ENCODE measurements at places on chromosomes 1 and 21.

DNA sequence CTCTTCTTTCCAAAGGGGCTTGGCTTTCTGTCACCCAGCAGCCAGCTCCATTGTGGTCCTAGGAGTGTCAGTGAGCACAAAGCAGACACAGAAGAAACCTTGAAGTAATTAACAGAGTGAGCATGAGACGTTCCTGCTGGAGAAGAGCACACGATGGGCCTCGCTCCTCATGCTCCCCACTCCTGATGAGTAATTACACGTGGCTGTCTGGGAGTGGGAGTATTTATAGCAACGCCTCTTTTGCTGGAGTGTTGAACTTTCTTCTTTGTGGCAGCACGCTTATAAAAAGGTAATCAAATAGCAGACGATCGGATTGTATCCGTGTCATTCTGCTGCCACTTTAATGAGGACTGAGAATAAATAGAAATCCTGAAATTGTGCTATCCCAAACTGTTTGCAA lies 185.8 kb downstream of the CAMTA1 start:
- peak; percentile 61 for DNase-seq

- DNase-seq = no peak
Measured at GRCh38 chr1:81803431-81804110, 2.8 kb downstream of the ADGRL2 start.

DNA sequence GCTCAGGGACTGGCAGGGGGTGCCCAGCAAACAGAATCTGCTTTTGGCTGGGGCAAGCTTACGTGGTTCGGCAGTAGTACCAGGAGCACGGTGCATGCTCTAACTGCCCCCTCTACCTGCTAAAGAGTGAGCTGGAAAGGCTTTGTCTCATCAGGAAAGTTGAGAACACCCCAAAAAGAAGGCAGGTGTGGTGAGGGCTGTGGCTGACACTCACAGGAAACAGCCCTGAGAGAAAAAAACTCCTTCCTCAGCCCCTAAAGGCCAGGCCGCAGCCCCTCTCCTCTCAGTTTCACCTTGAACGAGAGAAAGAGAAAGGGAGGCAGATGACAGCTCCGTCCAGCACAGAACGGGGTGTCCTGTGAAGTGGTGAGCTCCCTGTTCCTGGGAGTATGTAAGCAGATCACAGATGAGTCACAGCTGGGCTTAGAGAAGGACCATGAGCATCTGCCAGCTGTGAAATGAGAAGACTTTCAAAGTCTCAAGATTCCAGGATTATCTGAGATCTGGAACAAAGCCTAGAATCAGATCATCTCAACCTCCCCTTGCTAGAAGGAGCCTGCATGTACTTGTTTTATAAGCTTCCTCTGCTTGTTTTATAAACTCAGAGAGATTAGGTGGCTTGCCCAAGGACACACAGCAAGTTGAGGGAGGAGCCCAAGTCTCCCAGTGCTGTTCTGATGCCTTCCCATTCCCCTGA lies 13.4 kb downstream of the LAPTM5 start:
- no peak for DNase-seq

GRCh38 chr1:178308438-178308837 lies 188.3 kb downstream of the CLEC20A start:
- no peak for DNase-seq

GRCh38 chr1:16438924-16439323 lies 1.6 kb upstream of the NECAP2 start:
- no peak for DNase-seq

GRCh38 chr1:194477908-194478307 lies 1291.5 kb upstream of the B3GALT2 start:
- no peak for DNase-seq

- DNase-seq = no peak
Measured at GRCh38 chr1:19388980-19389379, 76.9 kb downstream of the SLC66A1 start.

DNA sequence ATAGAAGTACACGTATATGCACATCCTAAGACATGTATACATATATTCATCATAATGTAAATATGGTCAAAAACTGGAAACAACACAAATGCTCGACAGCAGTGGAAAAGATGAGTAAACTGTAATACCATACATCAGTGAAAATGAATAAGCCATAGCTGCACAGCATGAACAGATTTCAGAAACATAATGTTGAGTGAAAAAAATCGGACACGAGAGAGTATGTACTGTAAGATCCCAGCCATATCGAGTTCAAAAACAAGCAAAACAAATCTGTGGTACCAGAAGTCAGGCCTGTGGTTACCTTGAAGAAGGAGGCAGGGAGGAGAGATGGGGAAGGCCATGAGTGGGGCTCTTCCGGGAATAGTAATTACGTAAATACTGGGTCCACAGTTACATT lies 90.4 kb downstream of the GLIS1 start:
- no peak for DNase-seq

DNA sequence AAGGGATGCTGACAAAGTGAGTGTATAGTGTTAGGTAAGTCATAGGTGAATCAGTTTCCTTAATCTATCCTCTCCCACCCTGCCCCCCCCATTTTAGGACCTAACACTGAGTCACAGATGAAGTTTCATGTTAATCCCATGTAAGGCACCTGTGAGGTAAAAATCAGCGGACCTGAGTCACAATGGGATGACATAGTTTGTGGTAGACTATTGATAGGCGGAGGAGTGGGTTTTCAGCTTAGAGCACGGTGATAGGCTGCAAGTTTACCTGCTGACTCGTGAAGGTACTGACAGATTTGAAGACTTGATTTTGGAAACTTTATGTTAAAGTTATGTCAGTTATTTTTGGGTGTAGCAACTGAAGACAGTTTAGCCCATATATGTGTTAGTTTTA lies 1.7 kb downstream of the TOR1AIP1 start:
- DNase-seq = no peak

- DNase-seq = no peak
Measured at GRCh38 chr1:1157033-1157365, 16.7 kb upstream of the TTLL10 start.

DNA sequence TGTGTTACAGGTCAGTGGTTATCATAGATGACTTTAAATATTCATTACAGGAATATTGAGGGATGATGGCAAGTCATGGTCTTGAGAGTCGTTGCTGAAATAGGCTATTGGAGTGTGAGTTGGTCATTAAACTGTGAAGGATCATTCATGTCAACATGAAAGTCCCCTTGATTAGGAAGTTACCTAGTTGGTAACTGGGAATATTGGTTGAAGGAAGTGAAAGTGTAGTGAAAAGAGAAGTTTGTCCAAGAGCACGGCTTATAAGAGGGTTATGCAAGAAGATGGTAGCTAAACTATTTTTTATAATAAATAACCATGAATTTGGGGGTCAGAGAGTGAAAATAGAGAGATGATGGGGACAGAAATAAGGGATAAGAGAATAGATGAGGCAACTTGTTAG lies 16.9 kb downstream of the CRB1 start:
- no peak for DNase-seq

DNA sequence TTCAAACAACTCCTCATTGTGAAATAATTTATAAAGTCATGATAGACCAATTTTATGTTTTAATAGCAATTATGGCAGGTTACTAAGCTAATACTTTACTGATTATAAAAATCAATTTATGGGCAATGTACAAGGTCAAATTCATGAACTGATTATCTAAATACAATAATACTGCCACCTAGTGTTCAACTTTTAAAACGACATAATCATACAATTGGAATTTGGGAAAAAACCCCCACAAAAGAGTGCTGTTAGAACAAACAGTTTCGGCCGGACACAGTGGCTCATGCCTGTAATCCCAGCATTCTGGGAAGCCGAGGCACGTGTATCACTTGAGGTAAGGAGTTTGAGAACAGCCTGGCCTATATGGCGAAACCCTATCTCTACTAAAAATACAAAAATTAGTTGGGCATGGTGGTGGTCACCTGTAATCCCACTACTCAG lies 14.0 kb downstream of the GTF2B start:
- DNase-seq = no peak

DNA sequence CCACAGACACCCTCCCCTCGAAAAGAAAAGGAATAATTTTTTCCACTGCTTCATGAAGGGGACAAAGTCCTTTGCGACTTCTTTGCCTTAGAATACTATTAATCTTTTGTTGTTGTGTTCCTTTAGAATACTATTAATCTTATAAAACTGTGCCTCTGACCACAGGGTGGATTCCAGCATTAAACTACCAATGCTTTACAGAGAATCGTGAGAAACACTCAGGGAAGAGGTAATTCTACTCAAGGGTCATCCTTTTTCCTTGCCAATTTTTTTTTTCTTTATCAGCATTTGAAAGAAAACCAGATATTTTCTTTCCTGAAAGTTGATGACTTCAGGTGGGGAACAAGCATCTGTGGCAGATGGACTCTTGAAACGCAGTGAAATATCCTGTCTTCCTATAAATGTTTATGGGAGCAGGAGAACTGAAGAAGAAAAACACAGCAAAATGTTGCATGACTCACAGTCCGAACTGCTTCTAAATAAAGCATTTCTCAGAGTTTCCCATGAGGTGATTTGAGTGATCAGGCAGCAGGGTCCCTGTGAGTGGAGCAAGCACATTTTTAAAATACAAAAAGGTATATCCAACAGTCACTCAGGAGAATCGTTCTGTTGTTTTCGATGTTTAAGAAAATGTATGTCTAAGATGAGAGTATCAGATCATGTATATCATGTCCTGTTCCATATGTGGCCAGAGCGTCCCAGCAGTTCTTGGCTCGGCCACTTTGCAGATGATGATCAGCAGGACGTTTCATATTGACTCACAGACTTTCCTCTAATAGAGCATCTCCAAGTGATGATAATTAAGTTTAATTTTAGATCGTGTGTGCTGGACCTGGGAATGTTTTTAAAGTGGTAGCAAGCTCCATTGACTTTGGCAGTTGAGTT lies 154.2 kb upstream of the RUNX1 start:
- DNase-seq = no peak

- no peak for DNase-seq
Measured at GRCh38 chr1:16462773-16463330, 22.3 kb downstream of the NECAP2 start.

- peak; percentile 76 for DNase-seq
Measured at GRCh38 chr1:1779691-1780597, 1.7 kb upstream of the NADK start.

- no peak for DNase-seq
Measured at GRCh38 chr1:77824694-77825093, 45.2 kb downstream of the MIGA1 start.

DNA sequence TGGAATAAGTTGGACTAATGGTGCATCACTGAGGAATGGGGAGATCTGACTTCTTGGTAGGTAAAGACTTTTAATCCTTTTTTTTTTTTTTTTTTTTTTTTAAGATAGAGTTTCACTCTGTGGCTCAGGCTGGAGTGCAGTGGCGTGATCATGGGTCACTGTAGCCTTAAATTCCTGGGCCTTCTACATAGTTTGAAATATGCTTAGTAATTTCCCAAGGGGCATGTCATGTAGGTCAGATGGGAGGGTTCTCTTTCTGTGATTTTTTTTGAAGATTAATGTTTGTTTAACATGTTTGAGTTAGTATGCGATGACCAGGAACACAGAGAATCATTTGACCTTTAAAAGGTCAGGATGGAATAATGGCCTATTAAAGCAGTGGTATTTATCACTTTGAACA lies 129.1 kb downstream of the S1PR1 start:
- no peak for DNase-seq

- no peak for DNase-seq
Measured at GRCh38 chr1:156911577-156912298, 8.7 kb upstream of the LRRC71 start.

GRCh38 chr1:207218512-207219362 lies 102.7 kb upstream of the CD55 start:
- DNase-seq = no peak

DNA sequence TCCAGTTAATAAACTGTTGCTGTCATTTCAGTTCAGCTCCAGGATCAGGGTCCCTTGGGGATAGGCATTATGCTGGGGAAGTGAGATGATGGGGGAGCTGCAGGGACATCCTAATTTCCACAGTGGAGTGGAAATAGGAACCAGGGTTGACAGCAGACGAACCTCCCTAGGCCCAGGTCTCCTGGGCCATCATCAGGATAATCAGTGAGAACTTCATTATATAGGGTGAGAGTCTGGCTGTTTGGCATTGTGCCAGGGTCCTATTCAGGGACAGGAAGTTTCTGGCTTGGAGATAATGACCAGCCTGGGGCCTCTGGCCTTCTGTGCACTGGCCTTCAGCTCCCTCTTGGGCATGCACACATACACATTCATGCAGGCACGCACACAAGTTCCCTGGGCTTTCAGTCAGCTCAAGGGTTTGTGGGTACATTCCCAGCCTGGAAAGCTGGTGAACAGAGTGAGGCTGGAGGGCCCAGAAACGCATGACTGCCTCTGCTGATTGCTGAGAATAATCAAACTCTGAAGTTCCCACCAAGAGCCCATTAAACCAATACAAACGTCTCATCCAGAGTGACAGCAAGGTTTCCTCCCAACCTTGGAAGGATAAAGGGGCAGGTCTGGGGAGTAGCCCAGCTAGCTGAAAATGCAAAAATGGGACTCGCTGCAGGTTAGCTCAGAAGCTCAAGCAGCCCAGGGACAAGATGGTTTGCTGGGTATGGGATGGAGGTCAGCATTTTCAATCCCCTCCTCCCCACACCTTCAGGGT lies 13.9 kb upstream of the LRIG2 start:
- no peak for DNase-seq

- DNase-seq = no peak
Measured at GRCh38 chr21:15264084-15264665, 199.4 kb upstream of the NRIP1 start.

- DNase-seq = no peak
Measured at GRCh38 chr1:223785808-223786207, 59.9 kb downstream of the TP53BP2 start.

GRCh38 chr21:34875830-34876229 lies 173.3 kb downstream of the RUNX1 start:
- no peak for DNase-seq

- DNase-seq = peak; percentile 64
Measured at GRCh38 chr1:112337028-112337531, 58.9 kb upstream of the CTTNBP2NL start.

DNA sequence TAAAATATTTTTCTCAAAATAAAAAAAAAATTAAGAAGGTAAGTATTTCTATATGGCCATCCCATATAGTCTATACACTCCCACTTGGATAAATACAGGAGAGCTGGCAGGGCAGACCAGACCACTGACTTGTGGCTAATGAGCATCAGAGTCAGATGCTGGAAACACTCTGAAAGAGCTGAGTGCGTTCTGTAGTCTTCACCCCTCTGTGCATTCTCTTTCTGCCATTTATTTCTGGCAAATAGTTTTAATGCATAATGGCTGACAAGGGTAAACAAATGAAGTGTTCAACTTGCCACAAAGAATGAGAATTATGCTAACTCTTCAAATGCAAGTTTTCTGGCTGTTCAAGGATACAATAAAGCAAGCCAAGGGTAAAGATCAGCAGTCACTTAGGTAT lies 191.7 kb downstream of the TTLL7 start:
- DNase-seq = no peak

DNA sequence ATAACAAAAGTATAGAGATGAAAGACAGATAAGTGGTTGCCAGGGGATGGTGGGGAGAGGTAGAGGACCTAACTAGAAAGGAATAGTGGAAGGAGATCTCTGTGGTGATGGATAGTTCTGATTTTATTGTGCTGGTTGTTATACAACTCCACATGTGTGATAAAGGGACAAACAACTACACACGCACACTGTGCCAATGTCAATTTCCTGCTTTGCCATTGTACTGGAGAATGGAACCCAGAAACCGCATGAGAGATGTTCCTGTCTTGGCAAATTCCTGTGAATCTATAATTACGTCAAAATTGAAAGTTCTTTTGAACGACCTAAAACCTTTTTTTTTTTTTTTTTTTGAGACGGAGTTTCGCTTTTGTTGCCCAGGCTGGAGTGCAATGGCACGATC lies 11.0 kb downstream of the TNFRSF9 start:
- DNase-seq = no peak

Data from head of caudate nucleus (tissue), 42 donors.